ENCODE measurements at places on chromosomes 1 and 21.

DNA sequence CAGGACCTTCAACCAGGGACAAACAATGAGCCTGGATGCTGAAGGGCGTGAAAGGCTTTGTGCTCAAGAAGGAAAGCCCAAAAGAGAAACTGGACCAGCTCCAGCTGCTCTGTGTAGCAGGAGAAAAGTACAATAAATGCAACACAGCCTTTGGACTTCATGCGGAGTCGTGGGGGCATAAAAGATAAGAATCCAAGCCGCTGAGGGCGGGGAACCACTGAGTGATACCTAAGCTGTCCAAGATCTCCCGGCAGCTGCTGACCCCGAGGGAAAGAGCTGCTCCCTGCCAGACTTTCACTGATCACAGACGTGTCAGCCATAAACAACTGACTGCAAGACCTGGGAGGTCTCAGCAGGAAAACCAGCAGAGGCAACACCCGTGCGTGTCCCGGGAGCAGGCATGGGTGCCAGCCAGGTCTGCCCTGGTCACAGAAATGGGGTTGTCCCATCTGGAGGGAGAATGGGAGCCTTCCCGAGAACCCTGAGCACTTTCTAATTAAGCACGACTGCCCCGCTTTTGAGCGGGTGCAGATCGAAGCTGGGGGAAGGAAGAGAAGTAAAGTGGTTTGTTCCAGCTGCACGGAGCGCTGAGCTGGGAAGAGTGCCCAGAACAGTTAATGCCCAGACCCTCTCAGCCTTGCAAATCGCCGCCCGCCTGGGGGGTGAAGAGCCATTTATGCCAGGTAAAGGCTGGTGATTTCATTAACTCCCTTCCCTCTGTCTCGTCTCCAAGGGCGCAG lies 68.3 kb upstream of the TARDBP start:
- peak; percentile 63 for DNase-seq

GRCh38 chr21:41611966-41612606 lies 104.1 kb upstream of the TMPRSS2 start:
- DNase-seq: no peak

GRCh38 chr1:243568793-243569192 lies 281.2 kb downstream of the AKT3 start:
- no peak for DNase-seq

DNA sequence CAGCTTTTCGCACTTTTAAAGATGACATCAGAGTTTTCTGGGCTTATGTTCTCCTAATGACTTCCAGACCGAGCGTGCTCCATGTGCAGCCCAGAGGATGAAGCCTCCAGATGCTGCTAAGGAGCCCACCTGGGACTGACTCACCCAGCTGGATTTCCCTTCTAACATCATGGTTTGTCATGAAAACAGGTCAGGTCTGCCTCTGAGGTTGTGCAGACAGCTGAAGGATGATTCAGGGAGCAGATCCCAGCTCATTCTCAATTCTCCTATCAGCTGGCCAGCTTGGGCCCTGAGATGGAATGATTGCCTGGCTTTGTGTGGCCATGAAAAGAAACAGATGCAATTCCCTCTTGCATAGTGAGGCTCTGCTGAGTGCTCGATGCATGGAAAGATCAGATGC lies 123.9 kb upstream of the DUSP10 start:
- DNase-seq: no peak

- DNase-seq: no peak
Measured at GRCh38 chr1:21891081-21891480, 46.0 kb downstream of the HSPG2 start.

Measured in left lobe of liver (tissue), 2 donors.